ENCODE measurements at places on chromosomes 16 and 17.

DNA sequence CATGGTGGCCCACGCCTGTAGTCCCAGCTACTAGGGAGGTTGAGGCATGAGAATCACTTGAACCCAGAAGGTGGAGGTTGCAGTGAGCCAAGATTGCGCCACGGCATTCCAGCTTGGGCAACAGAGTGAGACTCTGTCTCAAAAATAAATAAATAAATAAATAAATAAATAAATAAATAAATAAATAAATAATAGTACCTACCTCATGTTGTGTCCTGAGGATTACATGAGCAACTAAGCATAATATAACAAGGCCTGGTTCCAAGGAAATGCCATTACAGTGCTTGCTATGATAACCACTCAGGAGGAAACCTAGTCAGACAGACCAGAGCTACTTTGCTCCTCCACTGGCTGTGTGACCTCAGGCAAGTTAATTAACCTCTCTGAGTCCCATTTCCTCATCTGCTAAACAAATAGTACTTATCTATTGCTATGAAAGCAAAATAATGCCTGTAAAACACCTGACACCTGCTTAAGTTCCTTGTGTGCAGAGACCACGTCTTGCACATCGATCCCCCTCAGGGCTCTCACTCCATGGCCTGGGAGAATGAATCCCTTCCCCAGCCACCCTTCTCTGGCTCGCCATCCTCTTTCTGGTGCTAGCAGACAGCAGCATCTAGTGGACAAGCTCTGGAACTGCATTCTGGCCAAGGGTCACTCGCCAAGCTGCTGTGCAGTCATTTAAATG is 7.5 kb downstream of the EPOP start:
- DNase-seq, result peak; percentile 76

GRCh38 chr16:25224731-25225319 is 8.1 kb downstream of the AQP8 start:
- no peak for DNase-seq

GRCh38 chr16:86988920-86989696 is 328.1 kb downstream of the C16orf95 start:
- DNase-seq, result no peak

DNA sequence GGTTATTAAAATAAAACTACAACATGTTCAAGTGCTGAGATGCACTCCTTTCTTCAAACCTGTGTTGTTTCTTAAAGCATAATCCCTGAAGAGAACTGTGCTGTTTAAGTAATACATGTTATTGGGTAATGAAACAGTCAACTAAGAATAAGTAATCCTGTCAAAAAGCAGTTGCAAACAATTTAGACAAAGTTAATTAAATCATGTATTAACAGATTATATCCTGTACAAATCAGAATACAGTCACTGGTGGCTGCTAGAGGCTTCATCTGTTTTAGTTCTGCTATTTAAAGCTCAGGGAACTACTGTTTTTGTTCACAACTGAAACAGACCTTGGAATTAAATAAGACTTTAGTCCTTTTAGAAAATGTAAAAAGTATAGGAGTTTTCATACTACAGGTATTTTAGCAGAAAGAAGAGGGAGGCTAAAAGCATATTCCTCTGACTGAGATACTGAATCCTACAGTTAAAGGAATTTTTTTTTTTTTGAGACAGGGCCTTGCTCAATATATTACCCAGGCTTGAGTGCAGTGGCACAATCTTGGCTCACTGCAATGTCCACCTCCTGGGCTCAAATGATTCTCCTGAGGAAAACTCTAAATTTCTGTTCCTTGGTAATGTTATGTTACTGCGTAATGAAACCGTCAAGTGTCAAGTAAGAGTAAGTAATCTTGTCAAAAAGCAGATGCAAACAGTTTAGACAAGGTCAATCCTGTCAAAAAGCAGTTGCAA is 27.3 kb upstream of the ITGA2B start:
- no peak for DNase-seq

- no peak for DNase-seq
These were observed 160.2 kb upstream of the LHX1 start for GRCh38 chr17:36777118-36777517.

- no peak for DNase-seq
These were observed 759 bp downstream of the ASPHD1 start for GRCh38 chr16:29900888-29901606.

DNA sequence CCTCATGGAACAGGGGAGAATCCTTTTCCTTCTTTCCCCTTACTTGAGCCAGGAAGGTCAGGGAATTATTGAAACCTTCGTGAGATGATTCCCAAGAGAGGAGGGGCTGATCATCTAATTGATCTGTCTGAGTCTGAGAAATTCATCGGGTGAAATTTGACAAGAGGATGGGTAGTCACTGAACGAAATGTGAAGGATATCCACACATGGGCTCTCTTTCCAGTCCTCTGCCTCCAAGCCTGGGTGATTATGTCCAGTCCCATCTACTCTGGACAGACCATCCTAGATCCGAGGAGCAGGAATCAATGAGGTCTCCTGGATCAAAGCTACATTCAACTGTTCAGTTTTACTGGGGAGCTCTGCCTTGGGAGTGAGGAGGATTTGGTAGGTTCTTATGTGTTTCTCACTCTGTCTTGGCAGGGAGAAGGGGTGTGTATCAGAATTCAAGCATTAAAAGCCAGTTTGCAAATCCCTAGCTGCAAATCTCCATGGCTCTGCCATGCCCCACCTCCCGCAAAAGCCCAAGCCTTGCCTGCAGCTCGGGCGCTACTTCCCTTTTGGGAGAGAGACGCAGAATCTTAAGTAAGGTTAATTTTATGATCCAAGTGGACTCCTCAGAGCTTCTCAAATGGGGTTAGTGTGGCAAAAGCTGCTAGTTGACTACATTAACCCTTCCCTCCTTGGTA is 47.1 kb upstream of the TEKT3 start:
- no peak for DNase-seq

- peak; percentile 84 for DNase-seq
These were observed 119.5 kb downstream of the IRF8 start for GRCh38 chr16:86018487-86018886.

GRCh38 chr16:81560979-81561657 is 116.5 kb downstream of the CMIP start:
- no peak for DNase-seq

GRCh38 chr16:2447920-2448583 is 11.9 kb upstream of the TEDC2 start:
- DNase-seq, result no peak

DNA sequence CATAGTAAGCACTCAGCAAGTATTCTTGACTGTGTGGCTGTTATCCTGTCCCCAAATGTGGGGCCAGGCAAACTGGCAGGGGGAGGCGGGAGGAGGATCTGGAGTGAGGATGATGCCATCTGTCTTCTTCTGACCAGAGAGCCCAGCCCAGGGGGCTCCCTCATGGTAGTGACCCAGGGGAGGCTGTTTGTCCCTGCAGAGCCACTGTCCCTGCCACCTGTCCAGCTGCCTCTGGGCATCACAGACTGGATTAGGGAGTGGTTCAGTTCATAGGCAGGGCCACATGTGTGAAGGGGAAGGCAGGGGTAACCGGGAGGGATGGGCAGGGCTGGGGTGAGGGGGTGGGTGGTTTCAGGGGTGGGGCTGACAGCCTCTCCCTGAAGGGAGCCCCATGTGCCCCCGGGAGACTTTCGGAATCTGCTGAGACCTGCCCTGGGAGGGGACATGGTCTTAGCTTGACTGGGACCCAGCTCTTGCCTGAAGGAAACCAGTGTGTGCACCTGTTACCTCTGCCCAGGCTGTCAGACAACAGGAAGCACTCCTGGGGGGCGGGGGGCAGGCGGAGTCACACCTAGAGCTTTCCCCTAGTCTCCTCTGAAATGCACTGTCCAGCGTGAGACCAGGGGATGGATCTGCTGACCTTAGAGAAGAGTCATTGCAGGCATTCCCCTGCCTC is 15.2 kb downstream of the ARHGAP23 start:
- DNase-seq, result peak; percentile 22

GRCh38 chr16:23378921-23379320 is 74.1 kb downstream of the COG7 start:
- no peak for DNase-seq

DNA sequence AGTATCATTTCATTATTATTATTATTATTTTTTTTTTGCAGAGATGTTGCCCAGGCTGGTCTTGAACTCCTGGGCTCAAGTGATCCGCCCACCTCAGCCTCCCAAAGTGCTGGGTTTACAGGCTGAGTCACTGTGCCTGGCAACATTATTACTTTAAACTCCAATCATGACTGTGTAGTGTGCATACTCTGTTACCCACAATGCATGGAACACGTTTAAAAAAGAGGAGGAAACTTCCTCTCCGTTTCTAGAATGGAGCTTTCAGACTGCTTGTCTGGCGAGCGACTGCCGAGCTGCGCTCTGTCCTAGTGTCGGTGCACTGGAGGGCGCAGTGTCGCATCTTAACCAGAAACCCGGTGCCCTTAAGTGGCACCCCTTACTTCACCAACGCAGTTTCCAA is 22.1 kb upstream of the FASN start:
- DNase-seq, result no peak

GRCh38 chr17:79018370-79018695 is 5.6 kb upstream of the C1QTNF1 start:
- peak; percentile 6 for DNase-seq

- peak; percentile 40 for DNase-seq
These were observed at the start of gene HBQ1 for GRCh38 chr16:180101-180675. Gene HBQ1, plus strand, starts transcription at chr16:180459. Its CDS starts 28 bp downstream, at chr16:180487.

- no peak for DNase-seq
These were observed 96.3 kb downstream of the TMEM114 start for GRCh38 chr16:8493972-8494371.

- no peak for DNase-seq
These were observed 77.3 kb upstream of the CDH5 start for GRCh38 chr16:66289051-66289680.

GRCh38 chr16:83328936-83329335 is 478.8 kb upstream of the HSBP1 start:
- no peak for DNase-seq

- DNase-seq, result no peak
These were observed 15.2 kb downstream of the CLTC start for GRCh38 chr17:59634632-59635541.

DNA sequence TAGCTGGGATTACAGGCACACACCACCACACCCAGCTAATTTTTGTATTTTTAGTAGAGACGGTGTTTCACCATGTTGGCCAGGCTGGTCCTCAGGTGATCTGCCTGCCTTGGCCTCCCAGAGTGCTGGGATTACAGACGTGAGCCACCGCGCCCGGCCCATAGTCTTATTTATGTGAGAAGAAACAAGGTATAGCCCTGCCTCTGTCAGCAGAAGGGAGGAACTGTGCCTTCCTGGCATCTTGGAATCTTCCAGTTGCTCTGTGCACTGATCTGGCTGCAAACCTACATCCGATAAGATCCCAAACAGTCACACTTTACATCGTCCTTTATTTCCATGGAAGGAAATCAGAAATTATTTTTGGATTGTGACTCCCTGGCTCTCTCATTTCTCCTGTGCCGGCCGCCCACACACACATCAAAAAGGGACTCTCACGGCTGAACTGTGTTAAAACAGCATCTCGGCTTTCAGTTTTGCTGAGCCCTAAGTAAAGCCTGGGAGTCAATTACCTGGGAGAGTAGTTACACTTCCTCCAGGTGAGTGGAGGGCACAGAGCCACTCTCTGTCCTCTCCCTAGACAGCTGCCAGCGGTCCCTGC is 23.3 kb downstream of the WIPI1 start:
- no peak for DNase-seq

DNA sequence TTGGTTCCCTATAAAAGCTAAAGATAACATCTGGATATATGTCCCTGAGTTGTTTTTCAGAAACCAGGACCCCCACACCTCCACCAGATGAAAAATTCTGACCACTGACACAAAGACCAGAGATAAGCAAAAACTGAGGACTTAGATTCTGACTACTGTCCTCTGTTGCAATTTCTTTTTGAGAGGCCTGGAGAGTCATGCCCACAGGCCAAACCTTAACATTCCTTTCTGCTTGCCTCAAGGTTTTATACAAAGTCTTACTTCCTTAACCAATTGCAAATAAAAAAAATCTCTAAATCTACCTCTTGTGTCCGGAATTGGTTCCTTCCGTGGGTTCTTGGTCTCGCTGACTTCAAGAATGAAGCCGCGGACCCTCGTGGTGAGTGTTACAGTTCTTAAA is 228.5 kb downstream of the ABCC12 start:
- no peak for DNase-seq

- no peak for DNase-seq
These were observed 47.8 kb upstream of the TBX2 start for GRCh38 chr17:61351745-61352407.

DNA sequence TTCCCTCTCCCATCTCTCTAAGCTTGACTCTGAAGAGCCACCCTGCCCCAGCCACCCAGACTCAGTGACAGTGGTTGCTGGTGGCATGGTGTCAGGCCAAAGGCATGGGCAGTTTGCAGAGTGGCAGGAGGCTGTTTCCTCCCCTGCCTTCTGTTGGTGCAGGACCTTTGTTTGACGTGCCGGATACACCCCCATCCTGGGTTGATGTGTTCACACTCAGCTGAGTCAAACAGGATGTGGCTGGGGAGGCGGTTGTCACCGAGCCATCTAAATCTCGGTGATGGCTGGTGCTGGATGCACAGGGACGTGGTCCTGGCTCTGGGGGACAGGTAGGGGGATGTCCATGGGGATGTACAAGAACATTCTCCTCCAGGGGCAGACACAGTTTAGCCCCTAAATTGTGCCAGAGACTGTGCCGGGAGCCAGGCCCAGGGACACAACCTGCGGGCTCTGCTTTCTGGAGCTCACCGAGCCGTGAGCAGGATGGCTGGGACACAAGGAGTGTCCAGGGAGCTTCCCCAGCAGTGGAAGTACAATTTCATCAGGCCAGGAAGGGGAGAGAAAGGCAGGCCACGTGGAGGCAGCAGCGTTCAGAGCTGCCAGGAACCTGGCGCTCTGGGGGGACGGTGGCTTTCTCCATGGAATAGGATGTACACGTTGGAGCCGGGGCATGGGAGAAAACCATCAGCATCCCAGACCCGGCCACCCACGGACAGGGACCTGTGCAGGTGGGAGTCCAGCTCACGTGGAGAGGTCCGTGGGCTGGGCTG is 264.2 kb downstream of the SEC14L1 start:
- peak; percentile 69 for DNase-seq

GRCh38 chr16:28494121-28494851 is at the start of gene APOBR:
Gene APOBR, plus strand, starts transcription at chr16:28494643. Its CDS starts 39 bp downstream, at chr16:28494682.
- DNase-seq, result no peak

GRCh38 chr17:55430541-55431288 is 9.1 kb upstream of the MMD start:
- no peak for DNase-seq
